Renal cortical epithelial cell (primary cell): ENCODE measurements at places on chromosomes 1 and 21.

DNA sequence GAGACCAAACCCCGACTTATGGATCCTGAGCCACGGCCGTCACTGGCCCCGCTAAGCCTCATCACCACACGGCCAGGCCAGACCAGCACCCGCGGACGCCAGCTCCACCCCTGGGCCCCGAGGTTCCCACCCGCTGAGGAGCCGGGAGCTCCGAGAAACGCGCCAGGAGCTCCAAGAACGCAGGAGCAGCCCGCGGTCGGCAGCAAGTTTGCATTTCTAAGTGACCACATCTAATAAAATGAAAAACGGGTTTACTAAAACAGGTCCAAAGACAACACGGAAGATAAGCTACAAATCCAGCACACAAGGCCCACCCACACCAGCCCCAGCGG, 8.1 kb upstream of the C1QTNF12 start:
- DNase-seq = no peak

DNA sequence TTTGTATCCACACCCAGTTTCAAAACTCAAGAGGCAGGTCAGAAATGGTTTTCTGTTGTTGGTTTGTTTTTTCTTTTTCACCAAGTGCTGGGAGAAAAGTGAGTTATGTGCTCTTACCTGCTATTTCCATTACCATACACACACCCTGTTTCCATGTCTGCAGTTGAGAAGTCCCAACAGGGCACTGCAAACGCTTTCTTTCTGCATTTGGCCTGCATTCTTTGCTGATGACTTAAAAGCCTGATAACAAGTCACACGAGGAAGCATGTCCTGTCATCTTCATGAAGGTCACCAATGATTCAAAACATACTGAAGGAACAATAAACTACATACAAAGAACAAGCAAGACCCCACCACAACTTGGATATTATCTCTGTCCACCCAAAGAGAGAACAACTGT, 24.8 kb upstream of the KCNE1 start:
- peak; percentile 37 for DNase-seq

- no peak for DNase-seq
Measured at GRCh38 chr1:58896246-58897183, 112.7 kb upstream of the JUN start.

GRCh38 chr1:40438391-40439015, 11.8 kb upstream of the ZFP69B start:
- DNase-seq = peak; percentile 6

DNA sequence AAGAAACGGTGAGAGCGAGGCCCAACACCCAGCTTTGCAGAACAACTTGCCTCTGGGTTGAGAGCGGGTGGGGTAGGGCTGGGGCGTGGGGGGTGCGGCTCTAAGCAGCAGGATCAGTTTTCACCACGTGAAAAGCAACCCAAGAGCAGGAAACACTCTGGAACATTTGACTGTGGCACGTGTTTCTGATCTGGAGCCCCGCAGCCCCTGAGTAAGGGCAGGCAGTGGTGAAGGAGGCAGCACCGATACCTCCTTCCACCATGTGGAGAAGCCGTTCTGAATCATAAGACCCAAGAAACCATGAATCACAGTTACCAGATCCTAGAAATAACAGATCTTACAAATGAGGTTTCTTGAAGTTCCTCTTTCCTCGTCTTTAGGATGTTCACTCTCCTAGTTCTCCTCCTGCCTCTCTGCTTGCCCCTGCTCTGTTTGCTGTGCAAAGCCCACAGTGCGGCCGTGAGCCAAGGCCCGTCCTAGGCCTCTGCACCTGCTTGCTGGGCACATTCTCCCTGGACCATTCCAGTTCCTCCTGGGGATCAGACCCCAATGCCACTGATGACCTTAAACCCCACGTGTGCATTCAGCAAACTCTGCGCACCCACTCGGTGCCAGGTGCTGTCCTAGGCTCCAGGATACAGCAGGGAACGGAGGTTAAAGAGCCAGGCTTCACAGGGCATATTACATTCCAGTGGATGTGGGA, 31.9 kb downstream of the SLC1A7 start:
- peak; percentile 36 for DNase-seq

DNA sequence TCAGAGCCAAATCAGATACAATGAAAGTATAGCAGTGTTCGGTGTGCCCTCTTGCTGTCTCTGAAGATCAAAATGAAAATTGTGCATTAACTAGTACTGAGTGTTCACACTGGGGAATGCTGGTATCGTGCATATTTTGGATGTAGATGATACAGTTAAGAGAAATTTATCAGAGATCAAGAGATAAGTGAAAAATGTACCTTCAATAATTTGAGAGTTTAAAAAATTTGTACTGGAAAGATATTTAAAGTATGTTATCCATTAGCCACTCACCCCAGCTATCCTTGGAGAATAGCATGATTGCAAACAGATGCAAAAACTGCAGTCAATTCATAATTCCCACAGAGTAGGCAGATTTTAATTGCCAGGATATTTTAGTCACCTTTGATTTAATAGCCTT, 56.4 kb downstream of the GREM2 start:
- no peak for DNase-seq

- DNase-seq = no peak
Measured at GRCh38 chr1:47692196-47692595, 254.4 kb downstream of the FOXD2 start.

- no peak for DNase-seq
Measured at GRCh38 chr1:204432708-204433107, 21.1 kb upstream of the PPP1R15B start.
